Omental fat pad (tissue), 4 donors: ENCODE measurements at places on chromosomes 5 and 9.

DNA sequence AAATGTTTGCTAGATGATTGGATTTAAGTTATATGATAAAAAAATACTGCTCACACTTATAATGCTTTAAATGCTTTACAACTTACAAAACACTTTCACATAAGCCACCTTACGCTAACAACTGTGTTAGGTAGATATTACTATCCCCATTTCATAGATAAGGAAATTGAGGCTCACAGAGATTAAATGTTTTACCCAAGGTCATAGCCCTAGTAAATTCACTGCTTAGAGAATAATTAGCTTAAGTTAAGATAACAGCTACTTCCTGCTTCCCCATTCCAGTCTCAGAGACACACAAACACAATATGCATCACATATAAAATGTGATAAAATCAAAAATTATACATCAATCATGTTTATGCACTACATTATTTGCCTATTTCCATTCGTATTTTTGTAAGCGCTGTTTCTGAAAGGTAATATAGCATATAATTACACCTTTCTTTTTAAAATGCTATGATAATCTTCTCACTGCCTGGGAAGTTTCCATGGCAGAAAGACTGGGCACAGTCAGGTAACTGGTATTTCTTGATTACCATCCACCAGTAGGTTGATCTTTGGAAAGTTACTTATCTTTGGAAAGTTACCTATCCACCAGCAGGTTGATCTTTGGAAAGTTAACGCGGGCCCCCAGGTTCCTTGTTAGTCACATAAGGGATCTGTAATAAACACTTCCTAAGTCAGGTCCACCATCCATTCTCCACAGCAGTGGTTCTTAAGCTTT, 101.1 kb downstream of the NFIB start:
- DNase-seq: no peak

- DNase-seq: no peak
These were observed 273.9 kb downstream of the GADD45G start for GRCh38 chr9:89878687-89879086.

- DNase-seq: no peak
These were observed 15.3 kb downstream of the FPGS start for GRCh38 chr9:127817881-127818434.

DNA sequence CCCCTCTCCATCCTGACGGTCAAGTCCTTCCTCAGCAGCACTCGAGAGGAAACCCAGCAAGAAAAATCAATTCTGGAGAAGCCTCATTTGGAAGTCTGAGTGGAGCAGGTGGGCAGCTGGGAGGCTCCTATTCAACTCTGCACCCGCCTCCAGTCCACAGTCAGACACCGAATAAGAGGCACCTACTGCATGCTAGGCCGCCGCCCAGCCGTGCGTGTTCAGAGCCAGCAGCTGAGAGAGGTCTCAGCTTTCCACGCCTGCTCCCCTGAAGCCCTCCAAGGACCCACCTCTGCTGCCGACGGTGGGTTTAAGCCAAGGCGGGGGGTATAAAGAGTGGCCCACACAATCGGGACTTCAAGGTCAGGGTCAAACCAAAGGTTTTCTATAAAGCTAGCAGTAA, 41.9 kb downstream of the VAV2 start:
- no peak for DNase-seq

DNA sequence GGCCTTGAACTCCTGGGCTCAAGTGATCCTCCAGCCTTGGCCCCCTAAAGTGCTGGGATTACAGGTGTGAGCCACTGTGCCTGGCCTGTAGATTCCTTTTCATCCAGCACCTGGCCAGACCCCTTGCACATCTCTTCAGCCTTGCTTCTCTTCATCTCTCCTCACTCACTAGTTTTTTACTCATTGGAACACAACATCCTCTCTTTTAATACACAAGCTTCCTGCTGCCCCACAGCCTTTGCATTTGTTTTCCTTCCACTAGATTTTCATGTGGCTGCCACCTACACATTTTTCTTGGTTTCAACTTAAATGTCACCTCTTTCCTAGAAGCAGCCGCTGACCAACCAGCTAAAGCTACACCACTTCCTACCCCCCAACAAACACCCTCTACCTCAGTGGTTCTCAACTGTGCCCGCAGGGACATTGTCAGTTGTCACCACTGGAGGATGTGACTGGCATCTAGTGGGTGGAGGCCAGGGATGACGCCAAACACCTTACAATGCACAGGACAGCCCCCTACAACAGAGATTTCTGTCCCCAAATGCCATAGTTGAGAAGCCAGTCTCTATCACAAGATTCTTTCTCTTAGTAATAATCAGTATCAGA, 33.7 kb downstream of the HAVCR1 start:
- no peak for DNase-seq

DNA sequence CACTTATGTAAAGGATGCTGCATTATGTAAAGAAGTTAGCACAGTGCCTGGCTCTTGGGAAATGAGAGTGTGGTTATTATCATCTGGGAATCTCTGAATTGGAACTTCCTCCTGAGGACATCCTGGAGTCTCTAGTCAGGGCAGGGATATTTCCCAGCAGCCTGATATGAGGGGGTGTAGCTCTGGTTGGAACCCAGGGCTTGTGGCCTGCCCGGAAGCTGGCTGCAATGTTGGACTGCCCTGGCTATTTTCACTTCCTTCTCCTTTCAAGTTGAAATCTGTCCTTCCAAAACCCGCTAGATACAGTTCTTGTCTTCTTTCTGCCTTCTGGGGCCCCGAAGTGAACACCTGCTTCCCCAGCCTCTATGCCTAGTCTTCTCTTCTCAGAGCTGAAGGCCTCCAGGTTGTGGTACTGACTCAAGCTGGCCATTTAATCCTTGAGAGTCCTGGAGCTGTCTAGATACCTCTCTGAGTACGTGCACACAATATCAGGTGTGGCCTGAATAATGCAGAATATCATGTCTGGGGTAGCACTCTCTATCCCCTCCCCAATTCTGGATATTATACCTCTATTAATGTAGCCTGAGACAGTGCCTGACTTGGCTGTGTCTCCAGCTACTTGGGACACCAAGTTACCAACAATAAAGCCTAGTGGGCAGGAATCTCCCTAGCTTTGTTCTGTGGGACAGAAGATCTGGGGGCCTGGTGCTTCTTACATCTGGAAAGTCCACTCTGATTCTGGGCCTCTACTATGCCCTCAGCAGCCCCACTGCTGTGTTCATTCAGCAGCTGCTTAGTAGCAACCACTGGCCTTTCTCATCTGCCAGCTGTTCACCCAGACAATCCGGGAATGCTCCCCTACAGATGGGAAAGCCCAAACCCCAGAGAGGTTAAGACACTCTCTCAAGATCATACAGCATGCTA, 45.0 kb downstream of the SLC6A7 start:
- DNase-seq: no peak
